ENCODE measurements at places on chromosomes 2 and 18. TPM values are rescaled to one million over a fixed set of nuclear protein-coding genes. Genes with fewer than 3 reads are reported as not detected.

ANKRD30B gene
- total RNA-seq: not detected

ALKAL2 gene
- total RNA-seq: 6.7 TPM

STRN gene
- 31.1 TPM for total RNA-seq

LIMS3 gene
- total RNA-seq: 2.4 TPM

NRP2 gene
- 67.5 TPM for total RNA-seq

ST3GAL5 gene
- 72.4 TPM for total RNA-seq

SAP130 gene
- total RNA-seq: 20.1 TPM

RAB6C gene
- not detected for total RNA-seq

DSG4 gene
- not detected for total RNA-seq

POTEE gene
- total RNA-seq: 0.18 TPM

DSEL gene
- 11.1 TPM for total RNA-seq

COL4A3 gene
- 33.6 TPM for total RNA-seq

ANKRD29 gene
- total RNA-seq: 56.5 TPM

IL36G gene
- not detected for total RNA-seq

AKAIN1 gene
- total RNA-seq: not detected

OTOS gene
- not detected for total RNA-seq

MAPRE2 gene
- total RNA-seq: 33.8 TPM

RASGRP3 gene
- total RNA-seq: 13.7 TPM

OR6B2 gene
- not detected for total RNA-seq

ZNF892 gene
- total RNA-seq: 3.9 TPM

HRH4 gene
- total RNA-seq: 2.0 TPM

TMEM169 gene
- 1.2 TPM for total RNA-seq

PROKR1 gene
- total RNA-seq: not detected

DPYSL5 gene
- not detected for total RNA-seq

MRPL33 gene
- 93.3 TPM for total RNA-seq

ACMSD gene
- not detected for total RNA-seq

PPP3R1 gene
- total RNA-seq: 54.5 TPM

CTNNA2 gene
- not detected for total RNA-seq

CRACDL gene
- total RNA-seq: 17.8 TPM

DYNAP gene
- not detected for total RNA-seq

MFSD6 gene
- total RNA-seq: 50.5 TPM

SCTR gene
- total RNA-seq: 13.2 TPM

PSMA8 gene
- total RNA-seq: not detected

RGPD3 gene
- total RNA-seq: 0.21 TPM

UGT1A6 gene
- 2.3 TPM for total RNA-seq

GREB1 gene
- 2.3 TPM for total RNA-seq

NT5DC4 gene
- total RNA-seq: 0.53 TPM

Measured in lower lobe of right lung (tissue), 2 donors.